Non-pigmented ciliary epithelial cell (primary cell): ENCODE measurements at places on chromosomes 3 and 15.

GRCh38 chr15:25705433-25706115 lies 157.6 kb downstream of the ATP10A start:
- DNase-seq = no peak

DNA sequence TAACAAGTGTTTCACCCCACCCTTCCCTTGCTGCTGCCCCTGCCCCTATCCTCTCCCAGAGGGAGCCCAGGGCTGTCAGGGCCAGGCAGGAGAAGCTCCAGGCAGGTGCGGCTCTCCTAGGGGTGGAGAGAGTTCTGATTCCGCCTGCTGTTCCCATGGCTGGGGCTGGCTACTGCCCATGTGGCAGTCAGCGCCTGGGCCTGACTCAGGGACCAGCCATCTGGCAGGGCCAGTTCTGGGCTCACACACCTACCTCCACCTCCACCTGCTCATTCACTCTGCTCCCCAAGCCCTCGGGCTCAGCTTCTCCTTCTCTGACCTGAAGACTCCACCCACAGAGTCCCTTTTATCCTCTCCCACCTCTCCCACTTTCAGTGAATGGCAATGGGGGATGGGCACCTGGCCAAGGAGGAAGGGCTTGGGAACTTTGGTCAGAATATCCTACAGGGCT lies 23.4 kb downstream of the AMOTL2 start:
- no peak for DNase-seq

DNA sequence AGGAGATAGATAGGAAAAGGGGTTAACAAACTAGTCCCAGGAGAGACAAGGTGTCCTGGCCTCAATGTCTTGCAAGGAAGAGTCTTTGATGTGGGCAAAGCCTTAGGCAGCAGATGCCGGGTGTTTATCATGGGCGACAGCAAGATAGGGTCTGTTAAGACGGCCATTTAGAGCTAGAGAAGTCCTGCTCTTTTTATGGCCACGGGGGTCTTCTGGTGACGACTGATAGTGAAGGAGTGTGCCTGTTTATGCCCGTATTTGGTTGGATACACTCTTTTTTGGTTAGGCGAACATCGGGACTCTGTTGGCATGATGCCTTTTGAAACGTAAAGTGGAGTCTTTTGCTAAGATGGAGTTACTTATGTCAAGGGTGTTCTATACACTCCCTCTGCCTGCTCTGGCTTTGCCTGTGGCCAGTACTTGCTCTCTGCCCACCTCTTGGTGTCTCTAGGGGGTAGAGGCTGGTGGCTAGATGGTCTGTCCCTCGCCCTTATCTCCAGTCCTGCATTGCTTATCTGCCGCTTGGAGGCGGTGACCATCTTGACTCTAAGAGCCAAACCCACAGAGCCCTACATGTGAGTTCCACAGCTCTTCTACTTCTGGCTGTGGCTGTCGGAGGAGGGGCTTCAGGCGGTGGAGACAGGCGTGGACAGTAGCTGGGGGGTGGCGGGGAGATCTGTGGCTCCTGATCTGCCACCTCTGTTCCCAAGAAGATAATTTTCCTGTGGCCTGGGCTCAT lies 55.8 kb upstream of the ZBTB38 start:
- DNase-seq = no peak

DNA sequence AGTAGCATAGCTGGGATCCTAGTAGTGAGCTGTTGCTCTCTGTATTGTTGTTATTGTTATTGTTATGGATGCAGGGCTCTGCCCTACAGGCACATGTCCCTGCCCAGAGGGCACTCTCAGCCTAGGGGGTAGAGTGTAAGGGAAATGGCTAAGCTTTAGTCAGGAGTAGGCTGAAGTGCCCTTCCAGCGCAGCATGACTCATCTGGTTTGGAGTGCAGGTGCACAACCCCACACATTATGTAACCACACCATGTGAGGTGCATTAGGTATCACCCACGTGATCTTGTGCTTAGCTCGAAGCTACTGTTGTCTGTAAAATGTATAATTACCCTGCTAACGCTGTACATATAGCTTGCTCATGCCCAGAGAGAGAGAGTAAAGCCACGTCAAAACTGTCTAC lies 48.3 kb upstream of the TIPARP start:
- DNase-seq = no peak

- DNase-seq = no peak
Observed at GRCh38 chr3:138912237-138912636, 34.7 kb downstream of the FOXL2 start.

- DNase-seq = no peak
Observed at GRCh38 chr3:185215873-185216606, 37.8 kb downstream of the EHHADH start.

GRCh38 chr3:146160964-146161662 lies at the start of gene PLOD2:
TSS of gene PLOD2 (minus strand) at chr3:146161184. CDS start at chr3:146160989, 195 bp downstream.
- peak; percentile 70 for DNase-seq

DNA sequence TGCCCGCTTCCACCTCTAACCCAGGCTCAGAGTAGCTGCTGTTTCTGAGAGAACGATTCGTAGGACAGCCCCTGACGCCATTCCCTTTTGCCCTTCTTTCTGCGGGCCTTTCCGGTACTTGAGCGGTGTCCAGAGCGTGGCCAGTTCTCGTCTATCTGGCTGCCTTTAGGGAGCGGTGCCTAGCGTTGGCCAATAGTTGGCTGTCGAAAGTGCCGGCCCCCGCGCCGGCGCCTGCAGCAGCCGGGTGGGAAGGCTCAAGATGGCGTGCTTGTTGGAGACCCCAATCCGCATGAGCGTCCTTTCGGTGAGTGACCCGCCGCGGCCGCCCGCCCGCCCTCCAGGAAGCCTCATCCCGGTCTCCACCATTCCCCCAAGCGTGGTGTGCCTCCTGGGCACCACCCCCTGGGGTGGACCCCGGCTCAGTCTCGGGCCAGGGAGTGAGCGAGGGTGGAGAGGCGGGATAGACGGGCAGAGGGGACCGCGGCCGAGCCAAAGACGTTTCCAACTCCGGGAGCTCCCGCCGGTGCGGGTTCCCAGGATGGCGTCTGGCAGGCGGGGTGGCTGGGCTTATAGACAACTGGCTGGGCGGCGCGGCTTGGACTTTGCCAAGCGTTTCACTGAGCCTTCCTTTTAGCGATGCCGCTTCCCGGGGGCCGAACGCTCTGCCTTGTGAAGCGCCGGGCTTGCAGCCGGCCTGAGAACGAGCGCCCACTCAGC lies at the start of gene ARMC8:
Gene ARMC8 (plus strand): TSS at position 6 of the 717 bp plus-strand sequence. CDS start 254 bp downstream, at position 260.
- DNase-seq = no peak

- no peak for DNase-seq
Observed at GRCh38 chr15:50815958-50816590, 50.6 kb upstream of the SPPL2A start.

- no peak for DNase-seq
Observed at GRCh38 chr3:59810606-59811005, 760.8 kb upstream of the CFAP20DC start.

GRCh38 chr3:46221391-46221790 lies 13.3 kb upstream of the CCR1 start:
- no peak for DNase-seq

GRCh38 chr3:126360714-126361060 lies 3.5 kb upstream of the KLF15 start:
- no peak for DNase-seq

- no peak for DNase-seq
Observed at GRCh38 chr15:40590667-40591050, 3.4 kb upstream of the KNL1 start.
